ENCODE measurements at places on chromosomes 1 and 21. TPM values are rescaled to one million over a fixed set of nuclear protein-coding genes. Genes with fewer than 3 reads are reported as not detected.

RAB29 gene
- 11.1 TPM for total RNA-seq

KIF26B gene
- total RNA-seq: 0.05 TPM

LDLRAD2 gene
- total RNA-seq: 0.15 TPM

MATN1 gene
- total RNA-seq: not detected

MYOG gene
- not detected for total RNA-seq

LCA5L gene
- 1.2 TPM for total RNA-seq

OR6K3 gene
- total RNA-seq: not detected

LCE3D gene
- 2.4 TPM for total RNA-seq

S100A6 gene
- total RNA-seq: 3,724 TPM

CA14 gene
- not detected for total RNA-seq

CRYAA gene
- not detected for total RNA-seq

TDRD5 gene
- total RNA-seq: 0.08 TPM

AGMAT gene
- 5.4 TPM for total RNA-seq

RBM11 gene
- not detected for total RNA-seq

IVL gene
- total RNA-seq: not detected

ATP6V1G3 gene
- total RNA-seq: not detected

SRGAP2C gene
- total RNA-seq: 7.4 TPM

ITLN1 gene
- not detected for total RNA-seq

CEP170 gene
- total RNA-seq: 26.6 TPM

KRTAP10-10 gene
- total RNA-seq: not detected

SELE gene
- not detected for total RNA-seq

CASQ1 gene
- not detected for total RNA-seq

OR2T35 gene
- not detected for total RNA-seq

RNU1-1 gene
- total RNA-seq: not detected
